Neural crest cell (in vitro differentiated cells): ENCODE measurements at places on chromosomes 16 and 17. TPM values are rescaled to one million over a fixed set of nuclear protein-coding genes. Genes with fewer than 3 reads are reported as not detected.

DNA sequence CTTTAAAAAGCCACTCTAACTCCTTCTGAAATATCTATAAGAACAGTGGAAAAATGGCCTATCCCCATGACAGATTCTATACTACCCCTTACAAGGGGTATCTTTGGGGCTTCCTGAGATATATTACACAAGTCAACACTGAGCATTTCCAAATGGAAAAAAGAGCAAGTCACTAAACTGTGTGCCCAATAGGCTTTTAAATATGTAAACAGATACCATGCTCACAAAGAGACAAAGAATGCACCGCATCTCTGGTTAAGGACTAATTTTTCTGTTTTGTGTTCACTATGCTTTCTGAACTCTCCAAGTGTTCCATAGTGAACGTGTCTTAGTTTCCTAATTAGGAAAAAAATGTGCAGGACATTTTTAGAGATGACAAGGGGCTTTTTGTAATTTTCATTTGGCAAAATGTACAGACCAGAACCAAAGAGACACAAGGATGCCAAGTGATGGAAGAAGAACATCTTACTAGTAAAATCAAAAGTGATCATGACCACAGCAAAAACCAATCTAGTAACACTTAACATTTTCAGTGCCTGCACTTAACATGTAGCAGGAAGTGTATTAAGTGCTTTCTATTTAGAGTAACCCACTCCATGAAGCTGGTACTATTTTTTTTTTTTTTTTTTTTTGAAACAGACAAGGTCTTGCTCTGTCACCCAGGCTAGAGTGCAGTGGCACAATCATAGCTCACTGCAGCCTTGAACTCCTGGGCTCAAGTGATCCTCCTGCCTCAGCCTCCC, 21.5 kb downstream of the MYH11 start:
- no peak overlapping the region for H3K27ac ChIP-seq
- no peak overlapping the region for H3K4me3 ChIP-seq
- DNase-seq, result no peak
- no peaks in the 10 kb centered on the region for H3K27me3 ChIP-seq
- H3K4me1 ChIP-seq, result no peaks in the 10 kb centered on the region
- no peaks in the 10 kb centered on the region for H3K36me3 ChIP-seq

- no peak overlapping the region for H3K27ac ChIP-seq
- no peaks in the 10 kb centered on the region for H3K36me3 ChIP-seq
- no peak overlapping the region for H3K4me3 ChIP-seq
- no peaks in the 10 kb centered on the region for H3K27me3 ChIP-seq
Observed at GRCh38 chr16:14364386-14365199, 265.5 kb downstream of the PARN start.

DNA sequence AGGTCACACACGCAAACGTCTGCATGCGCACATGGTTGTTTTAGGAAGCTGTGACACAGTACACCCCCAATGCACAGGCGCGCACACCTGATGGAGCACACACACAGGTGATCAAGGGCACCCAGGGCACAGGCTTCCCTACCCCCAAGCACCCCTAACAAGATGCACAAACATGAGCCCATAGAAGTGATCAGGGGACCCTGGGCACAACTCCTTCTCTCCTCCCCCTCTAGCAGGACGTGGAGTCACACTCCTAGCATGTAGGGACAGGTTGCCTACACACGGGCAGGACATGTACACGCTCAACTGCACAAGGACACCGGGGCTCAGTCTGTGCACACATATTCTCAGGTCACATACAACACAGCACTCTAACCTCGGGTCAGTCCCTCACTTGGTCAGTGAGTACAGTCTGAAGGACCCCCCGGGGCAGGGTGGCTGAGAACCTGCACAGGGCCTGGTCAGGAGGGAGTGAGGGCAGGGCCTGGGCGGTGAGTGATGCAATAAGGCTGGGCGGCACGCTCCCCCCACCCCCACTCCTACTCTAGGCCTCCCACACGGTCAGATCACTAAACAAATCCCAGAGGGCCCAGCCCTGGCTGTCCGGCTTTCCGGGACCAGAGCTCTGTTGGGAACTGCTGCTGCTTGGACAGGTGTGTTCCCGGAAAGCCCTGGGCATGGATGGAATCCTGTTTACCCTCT, 751 bp upstream of the DOC2B start:
- H3K27ac ChIP-seq, result no peak overlapping the region
- peak overlapping the region; percentile 74 for H3K4me3 ChIP-seq
- H3K27me3 ChIP-seq, result peaks cover 84% of the 10 kb centered on the region
- no peak for DNase-seq

DNA sequence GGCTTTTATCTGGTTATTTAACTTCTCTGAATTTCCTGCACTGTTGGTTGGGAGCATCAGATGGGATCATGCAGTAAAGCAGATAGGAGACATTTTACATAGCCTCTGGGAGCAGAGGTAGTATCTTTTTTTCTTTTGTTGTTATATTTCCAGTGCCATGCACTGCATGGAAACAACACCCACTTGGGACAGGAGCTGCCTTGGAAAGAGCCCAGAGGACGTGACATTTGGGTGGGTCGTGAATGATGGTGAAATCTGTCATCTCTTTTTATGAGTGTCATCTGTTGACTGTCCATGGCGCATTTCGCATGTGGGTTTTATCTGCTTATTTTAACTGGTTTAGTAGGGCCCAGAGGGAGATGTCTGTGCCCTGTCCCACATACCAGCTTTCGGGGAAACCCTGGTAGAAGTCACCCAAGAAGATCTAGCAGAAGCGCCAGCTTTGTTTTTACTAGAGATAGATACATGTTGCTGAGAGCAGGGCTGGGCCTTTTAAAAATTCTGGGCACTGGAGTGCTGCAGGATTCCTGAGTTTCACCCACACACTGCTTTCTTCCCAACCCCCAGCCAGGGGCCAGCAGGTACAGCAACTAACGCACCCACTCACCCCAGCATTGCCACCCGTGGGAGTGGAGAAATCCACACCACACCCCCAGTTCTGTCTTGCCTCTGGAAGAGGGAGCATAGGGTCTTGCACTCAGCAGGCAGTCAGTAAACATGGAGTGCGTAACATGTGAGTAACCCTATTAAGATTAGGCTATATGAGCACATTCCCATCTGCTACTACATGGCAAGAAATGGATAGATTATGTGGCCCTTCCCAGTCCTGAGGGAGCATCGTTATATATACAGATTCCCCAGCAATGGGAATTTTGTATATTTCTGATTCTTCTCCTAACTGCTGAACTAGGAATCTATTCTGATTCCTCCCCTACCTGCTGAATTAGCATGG, 8.4 kb upstream of the TERF2 start:
- peaks cover 8% of the 10 kb centered on the region for H3K27me3 ChIP-seq
- no peaks in the 10 kb centered on the region for H3K36me3 ChIP-seq
- peaks cover 17% of the 10 kb centered on the region for H3K4me1 ChIP-seq
- no peak overlapping the region for H3K27ac ChIP-seq
- DNase-seq, result no peak

- DNase-seq, result no peak
- no peak overlapping the region for H3K4me3 ChIP-seq
- H3K27ac ChIP-seq, result no peak overlapping the region
- no peaks in the 10 kb centered on the region for H3K36me3 ChIP-seq
- H3K27me3 ChIP-seq, result no peaks in the 10 kb centered on the region
- H3K4me1 ChIP-seq, result peaks cover 23% of the 10 kb centered on the region
Observed at GRCh38 chr17:14619821-14620220, 318.9 kb downstream of the HS3ST3B1 start.

DNA sequence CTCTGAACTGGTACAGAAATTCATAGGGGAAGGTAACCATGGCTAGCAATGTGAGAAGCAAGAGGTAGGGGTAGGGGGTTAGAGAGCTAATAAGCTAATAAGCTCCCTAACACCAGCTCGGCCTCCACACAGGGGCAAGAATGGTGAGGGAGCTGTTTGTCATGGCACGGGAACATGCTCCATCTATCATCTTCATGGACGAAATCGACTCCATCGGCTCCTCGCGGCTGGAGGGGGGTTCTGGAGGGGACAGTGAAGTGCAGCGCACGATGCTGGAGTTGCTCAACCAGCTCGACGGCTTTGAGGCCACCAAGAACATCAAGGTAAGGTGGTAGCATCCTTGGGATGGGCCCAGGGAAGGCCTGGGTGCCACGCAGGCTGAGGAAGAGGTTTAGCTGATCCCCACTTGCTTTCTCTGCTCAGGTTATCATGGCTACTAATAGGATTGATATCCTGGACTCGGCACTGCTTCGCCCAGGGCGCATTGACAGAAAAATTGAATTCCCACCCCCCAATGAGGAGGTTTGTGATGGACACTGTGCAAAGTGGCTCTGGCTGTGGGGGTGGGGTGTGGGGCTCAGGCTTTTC, 3.5 kb upstream of the FTSJ3 start:
- peak overlapping the region; percentile 16 for H3K27ac ChIP-seq
- H3K4me3 ChIP-seq, result peak overlapping the region; percentile 75
- H3K4me1 ChIP-seq, result peaks cover 35% of the 10 kb centered on the region
- H3K36me3 ChIP-seq, result peaks cover 21% of the 10 kb centered on the region
- peaks cover 3% of the 10 kb centered on the region for H3K27me3 ChIP-seq

DNA sequence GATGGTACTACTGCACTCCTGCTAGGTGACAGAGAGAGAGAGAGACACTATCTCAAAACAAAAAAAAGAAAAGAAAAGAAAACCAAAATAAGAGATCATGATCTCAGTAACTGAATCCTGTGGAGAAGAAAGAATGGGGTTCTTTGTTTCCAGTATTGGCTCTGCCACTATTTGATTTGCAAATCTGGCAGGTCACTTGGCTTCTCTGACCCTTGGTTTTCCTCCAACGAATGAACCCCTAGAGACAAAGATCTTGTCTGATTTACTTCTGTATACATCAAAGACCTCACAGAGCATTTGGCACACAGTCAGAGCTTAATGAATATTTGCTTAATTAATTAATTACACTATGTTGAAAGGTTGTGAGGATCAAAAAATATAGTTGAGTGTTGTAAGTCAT, 47.9 kb upstream of the NLK start:
- H3K4me3 ChIP-seq, result no peak overlapping the region
- no peak for DNase-seq
- peaks cover 12% of the 10 kb centered on the region for H3K27me3 ChIP-seq
- no peaks in the 10 kb centered on the region for H3K36me3 ChIP-seq
- no peak overlapping the region for H3K27ac ChIP-seq
- peaks cover 10% of the 10 kb centered on the region for H3K4me1 ChIP-seq

RUNDC3A gene
- 8.7 and 12.9 TPM in 2 replicates for total RNA-seq

GLTPD2 gene
- total RNA-seq, result not detected in 2 replicates

PER1 gene
- total RNA-seq, result 38.3 and 51.6 TPM in 2 replicates

TMED6 gene
- total RNA-seq, result 0.56 and 0.82 TPM in 2 replicates
